ENCODE measurements at places on chromosomes 11 and 22.

- no peak for DNase-seq
These were observed 2102.1 kb upstream of the RAG2 start for GRCh38 chr11:38700111-38700510.

GRCh38 chr22:27992294-27993165, 73.5 kb upstream of the PITPNB start:
- DNase-seq, result no peak

GRCh38 chr11:123221096-123221561, 26.1 kb upstream of the CLMP start:
- no peak for DNase-seq

GRCh38 chr11:28770806-28771205, 662.6 kb downstream of the METTL15 start:
- DNase-seq, result no peak

DNA sequence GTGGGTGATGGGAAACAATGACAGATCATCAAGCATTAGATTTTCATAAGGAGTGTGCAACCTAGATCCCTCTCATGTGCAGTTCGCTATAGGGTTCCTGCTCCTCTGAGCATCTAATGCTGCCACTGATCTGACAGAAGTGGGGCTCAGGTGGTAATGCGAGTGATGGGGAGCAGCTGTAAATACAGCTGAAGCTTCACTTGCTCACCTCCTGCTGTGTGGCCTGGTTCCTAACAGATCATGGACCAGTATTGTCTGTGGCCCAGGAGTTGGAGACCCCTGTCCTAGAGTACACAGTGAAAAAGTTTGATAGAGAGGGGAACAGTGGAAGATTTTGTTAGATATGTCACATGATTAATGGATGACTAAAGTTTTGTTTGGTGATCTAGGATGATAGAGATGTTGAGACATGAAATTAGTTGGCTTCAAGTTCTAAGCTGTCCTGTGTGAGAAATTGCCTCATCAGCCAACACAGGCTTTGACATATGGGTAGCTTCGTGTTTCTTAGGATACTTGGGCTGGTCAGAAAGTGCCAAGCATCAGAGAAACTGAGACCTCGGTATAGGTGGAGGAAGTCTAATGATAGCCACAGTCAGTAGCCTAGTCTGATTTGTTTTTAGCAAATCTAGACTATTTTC, 47.4 kb downstream of the ARHGEF12 start:
- DNase-seq, result no peak

DNA sequence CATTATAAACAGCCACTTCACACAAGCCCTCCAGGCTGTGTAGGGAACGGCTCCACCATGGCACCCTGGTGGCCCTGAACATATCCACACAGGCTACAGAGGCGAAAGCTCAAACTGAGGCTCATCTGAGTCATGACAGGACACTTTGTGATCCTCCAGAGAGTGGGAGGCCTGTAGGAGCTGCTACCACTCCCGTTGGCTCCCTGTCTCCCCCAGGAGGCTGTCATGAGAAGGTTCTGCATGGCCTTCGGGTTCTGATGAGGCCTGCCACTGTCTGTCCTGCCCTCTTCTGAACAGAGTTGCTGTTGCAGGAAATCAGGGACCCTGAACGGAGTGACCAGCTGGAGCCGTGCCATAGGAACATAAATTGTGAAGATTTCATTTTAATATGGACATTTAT, 23.8 kb upstream of the ALDH3B2 start:
- peak; percentile 50 for DNase-seq

DNA sequence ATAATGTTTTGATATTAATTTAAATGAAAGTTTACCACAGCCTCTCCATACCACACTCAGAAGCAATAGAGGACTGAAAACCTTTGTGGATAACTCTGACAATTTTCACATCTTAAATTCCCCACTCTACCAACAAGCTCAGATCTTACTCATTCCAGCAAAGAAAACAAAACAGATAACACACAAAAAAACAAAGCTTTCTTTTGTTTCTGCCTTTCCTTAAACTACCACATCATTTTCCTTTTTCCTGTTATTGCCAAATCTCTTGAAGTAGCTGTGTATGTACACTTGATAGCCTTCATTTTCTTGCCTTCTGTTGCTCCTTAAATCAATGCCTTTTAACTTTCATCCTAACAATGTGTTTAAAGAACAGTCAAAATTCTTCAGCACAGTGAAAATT, 484.9 kb downstream of the NTM start:
- no peak for DNase-seq

DNA sequence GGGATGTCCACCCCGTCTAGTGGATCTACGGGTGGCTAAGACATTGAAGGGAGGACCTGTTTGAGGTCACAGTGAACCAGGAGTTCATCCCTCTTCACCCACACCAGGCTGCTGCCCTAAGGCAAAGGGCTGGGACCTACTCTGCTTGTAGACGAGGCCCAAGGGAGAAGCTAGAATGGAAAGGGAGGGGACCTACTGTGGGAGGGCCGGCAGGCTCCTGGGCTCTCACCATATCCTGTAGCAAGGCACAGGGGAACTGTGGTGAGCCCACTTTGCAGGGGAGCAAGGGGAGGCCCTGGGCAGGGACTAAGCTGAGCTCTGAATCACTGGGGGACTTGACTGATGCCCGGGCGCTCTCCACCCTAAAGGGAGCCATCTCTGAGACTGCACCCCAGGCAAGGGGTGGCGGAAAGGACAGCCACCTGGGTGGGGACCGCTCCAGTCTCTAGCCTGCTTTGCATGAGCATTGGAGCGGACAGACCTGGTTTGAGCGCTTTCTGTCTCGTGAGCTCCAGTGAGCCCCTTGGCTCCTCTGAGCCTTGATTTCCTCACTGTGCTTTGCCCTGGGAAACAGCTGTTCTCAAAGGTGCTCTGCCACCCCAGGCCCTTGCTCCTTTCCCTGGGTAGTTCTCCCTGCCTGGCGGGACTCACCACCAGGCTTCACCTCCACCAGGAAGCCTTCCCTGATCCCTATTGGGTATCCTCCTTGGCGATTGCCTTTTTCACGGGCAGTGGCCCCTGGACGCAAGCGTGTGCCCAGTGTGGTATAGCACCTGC, 24.2 kb downstream of the PARVG start:
- no peak for DNase-seq

DNA sequence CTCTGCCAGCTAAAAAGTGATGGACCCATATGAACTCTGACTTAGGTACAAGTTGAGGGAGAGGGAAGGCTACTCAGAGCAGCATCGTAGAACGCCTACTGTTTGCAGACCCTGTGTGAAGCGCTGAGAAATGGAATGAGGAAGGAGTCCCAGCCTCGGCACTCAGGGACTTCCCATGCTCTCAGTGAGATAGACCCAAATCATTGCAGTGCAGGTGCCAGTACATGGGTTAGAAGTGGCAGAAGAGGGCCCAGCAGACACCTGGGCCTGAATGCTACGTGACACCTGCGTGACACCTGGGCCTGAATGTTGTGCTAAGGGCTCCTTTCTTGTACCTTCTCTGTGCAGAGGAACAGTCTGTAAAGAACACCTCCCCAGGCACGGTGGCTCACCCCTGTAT, 2.6 kb upstream of the PDGFB start:
- DNase-seq, result no peak

Measured in activated CD8-positive, alpha-beta memory T cell treated with anti-CD3 and anti-CD28 coated beads, Interleukin-2, amount 10 ng/mL, durations not matched to agents 7 days and 5 days (primary cell).